ENCODE measurements at places on chromosomes 2 and 18.

DNA sequence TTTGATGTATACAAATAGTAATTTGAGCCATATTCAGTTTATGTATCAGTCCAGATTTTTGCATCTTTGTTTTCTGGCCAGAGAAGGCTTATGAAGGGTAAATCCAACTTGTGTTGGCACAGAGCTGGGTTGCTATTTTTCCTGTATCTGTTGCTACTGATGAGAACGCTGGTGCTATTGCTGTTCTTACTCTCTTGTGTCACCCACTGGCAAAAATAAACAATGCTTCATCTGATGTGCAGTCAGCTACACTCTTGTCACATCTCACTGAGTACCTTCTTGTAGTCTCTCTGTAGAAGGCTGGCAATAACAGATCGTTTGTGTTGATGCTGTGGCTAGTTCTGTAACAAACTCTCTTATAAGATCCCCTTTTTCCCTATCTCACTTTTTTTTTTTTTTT, 323.4 kb downstream of the CDH19 start:
- H3K4me1 ChIP-seq, result no peaks in the 10 kb centered on the region
- no peak overlapping the region for H3K27ac ChIP-seq
- no peak for DNase-seq
- H3K27me3 ChIP-seq, result no peaks in the 10 kb centered on the region

- no peak overlapping the region for H3K27ac ChIP-seq
- H3K36me3 ChIP-seq, result no peaks in the 10 kb centered on the region
- no peaks in the 10 kb centered on the region for H3K4me1 ChIP-seq
- no peak for DNase-seq
- no peak overlapping the region for H3K4me3 ChIP-seq
- no peaks in the 10 kb centered on the region for H3K27me3 ChIP-seq
Measured at GRCh38 chr2:102129951-102130646, 12.4 kb upstream of the IL1R1 start.

- H3K4me3 ChIP-seq, result no peak overlapping the region
- DNase-seq, result no peak
- no peaks in the 10 kb centered on the region for H3K27me3 ChIP-seq
- H3K27ac ChIP-seq, result no peak overlapping the region
- peaks cover 3% of the 10 kb centered on the region for H3K4me1 ChIP-seq
- H3K36me3 ChIP-seq, result no peaks in the 10 kb centered on the region
Measured at GRCh38 chr2:102181919-102182635, 4.7 kb upstream of the IL1RL2 start.

DNA sequence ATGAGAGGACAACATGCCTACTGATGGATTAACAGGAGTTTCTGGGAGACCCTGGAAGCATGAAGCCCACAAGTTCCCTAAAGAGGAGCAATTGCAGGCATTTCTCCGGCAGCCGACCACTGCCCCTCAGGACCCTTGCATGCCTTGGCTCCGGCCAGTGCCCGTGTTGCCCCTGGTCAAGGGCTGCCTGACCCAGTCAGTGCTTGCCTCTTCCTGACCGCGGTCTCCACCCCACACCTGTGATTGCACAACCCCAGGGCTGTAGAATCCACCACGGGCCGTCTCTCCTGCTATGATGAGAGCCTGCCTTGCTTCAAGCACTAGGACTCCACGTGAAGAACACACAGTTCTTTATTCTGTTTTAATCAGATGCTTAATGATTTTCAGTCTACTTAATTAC, 127.5 kb downstream of the GLI2 start:
- no peaks in the 10 kb centered on the region for H3K4me1 ChIP-seq
- peaks cover 11% of the 10 kb centered on the region for H3K27me3 ChIP-seq
- no peak for DNase-seq
- no peaks in the 10 kb centered on the region for H3K36me3 ChIP-seq
- H3K4me3 ChIP-seq, result no peak overlapping the region

DNA sequence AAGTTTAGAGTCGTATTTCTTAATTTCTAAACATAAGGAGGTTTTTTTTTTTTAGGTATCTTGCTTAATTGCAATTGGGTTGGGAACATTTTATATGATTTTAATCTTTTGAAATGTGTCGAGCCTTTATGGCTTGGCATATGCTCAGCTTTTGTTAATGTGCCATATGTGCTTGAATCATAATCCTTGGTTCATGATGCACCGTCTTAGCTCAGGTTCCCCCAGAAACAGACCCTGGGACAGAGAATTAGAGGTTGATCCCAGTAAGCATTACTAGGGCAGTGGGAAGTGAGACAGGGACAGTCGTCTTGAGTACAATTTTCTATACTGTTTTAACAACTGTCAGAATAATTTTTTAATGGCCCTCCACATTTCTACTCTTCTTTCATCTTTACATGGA, 9.3 kb downstream of the CHCHD5 start:
- H3K27ac ChIP-seq, result no peak overlapping the region
- peaks cover 13% of the 10 kb centered on the region for H3K36me3 ChIP-seq
- no peak overlapping the region for H3K4me3 ChIP-seq
- H3K27me3 ChIP-seq, result no peaks in the 10 kb centered on the region

DNA sequence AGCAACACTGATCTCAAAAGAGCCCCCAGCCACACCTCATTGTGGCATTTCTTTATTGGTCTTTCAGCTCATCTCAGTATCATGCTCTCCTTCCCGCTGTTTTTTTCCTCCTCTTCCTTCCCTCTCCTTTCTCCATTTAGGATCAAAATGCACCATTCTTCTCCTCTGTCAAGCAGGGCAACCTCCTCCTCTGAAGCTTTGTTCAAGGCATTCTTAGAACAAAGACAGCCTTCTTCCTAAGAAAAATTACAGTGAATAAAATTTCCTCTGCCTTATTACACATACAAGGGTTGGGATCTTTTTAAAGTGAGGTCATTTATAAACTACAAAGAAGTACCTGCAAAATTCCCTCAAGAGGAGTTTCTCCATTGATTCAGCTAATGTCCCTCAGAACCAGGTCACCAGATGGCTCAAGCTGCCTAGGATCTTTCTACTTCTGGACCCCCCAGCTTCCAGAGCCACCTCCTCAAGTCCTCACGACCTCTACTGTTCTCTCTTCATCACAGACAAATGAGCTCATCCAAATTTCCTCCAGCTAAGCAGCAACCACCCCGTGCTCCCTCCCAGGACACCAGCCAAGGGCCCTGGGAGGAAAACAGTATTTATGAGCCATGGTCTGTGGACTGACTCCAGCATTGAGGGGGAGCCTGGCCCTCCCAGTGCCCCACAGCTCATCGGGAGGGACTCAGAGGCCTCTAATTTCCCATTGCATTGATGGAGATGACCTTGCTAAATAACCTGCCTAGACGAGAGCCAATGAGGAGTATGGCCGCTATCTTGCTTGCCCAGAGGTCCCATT, 18.0 kb downstream of the SFXN5 start:
- no peak overlapping the region for H3K4me3 ChIP-seq
- no peak for DNase-seq
- H3K4me1 ChIP-seq, result no peaks in the 10 kb centered on the region

DNA sequence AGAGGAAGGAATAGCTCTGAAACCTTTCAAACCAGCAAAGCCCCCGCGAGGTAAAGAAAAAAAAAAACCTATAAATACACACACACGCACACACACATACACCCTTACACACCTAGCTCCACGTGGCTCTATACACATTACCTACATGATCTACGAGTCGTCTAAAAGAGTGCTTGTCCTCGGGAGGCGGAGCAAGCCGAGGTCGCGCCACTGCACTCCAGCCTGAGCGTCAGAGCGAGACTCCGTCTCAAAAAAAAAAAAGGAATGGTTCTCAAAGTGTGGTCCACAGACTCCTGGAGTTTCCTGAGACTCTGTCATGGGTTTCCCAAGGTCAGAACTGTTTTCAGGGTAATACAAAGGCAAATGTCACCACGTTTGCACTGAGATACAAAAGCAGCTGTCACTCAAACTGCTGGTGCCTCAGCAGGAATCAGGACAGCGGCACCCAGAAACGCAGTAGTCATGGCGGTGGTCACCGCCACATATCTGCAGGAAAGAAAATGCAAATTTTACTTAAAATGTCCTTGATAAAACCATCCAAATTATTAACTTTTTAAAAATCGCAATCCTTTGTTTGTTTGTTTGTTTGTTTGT, 130.0 kb upstream of the GPC1 start:
- H3K4me1 ChIP-seq, result no peaks in the 10 kb centered on the region
- H3K4me3 ChIP-seq, result no peak overlapping the region
- no peak for DNase-seq
- no peaks in the 10 kb centered on the region for H3K27me3 ChIP-seq

DNA sequence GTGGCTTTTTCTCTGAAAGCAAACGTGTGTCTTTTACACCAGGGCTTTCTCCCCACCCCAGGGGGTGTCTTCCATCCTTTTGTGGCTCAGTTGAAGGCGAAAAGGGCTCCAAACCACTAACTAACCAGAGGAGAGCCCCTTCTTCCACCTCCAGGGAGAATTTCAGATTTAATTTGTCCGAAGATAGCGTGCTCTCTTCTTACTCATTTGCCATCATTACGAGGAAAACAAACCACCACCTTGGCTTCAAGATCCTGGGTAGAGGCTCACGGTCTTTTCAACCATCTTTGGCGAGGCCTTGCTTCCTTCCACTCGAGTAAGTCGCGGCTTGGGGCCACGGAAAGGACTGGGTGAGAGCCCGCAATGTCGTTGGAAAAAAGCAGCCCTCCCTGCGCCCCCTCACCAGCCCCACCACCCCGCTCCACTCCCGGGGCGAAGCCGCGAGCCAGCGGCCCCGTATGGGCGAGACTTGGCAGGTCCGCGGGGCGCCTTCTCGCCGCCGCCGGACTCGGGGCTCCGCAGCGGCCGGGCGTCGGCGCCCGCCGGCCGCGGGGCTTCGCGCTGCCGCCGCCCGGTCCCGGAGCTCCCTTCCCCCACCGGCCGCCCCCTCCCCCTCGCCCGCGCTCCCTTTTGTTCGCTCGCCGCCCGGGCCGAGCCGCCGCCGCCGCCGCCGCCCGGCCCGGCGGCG, 1.7 kb upstream of the ZNF532 start:
- H3K36me3 ChIP-seq, result no peaks in the 10 kb centered on the region
- H3K27ac ChIP-seq, result no peak overlapping the region
- peak; percentile 27 for DNase-seq
- peaks cover 37% of the 10 kb centered on the region for H3K27me3 ChIP-seq

DNA sequence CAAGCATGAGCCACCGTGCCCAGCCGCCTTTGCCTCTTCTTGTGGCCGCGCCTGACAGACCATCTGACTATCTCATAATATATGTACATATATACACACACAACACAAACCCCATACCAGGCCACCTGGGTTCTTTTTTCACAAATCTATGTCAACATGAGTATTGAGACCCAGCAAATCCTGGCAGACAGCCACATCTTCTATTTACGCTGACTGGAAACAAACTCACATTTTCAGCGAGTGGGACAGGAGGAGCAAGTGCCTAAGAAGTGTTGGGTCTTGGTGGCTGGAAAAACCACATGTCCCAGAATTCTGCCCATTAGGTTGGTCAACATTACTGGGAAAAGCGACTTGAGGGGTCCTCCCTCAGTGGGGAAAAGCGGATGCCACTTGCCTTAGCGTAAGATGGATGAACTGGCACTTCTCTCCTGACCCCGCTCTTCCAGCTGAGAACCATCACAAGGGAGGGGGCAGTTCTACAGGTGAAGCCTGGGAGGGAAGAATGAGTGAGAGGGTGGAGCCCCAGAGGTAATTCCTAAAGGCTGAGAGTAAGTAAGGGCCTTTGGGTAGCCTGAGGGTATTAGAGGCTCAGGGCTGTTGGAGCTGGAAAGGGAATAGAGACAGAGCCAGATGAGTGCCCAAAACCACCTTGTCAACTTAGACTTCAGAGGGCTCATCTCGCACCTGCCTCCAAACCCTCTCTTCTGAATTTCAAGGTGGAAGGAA, 1.9 kb downstream of the SCYGR3 start:
- H3K4me1 ChIP-seq, result no peaks in the 10 kb centered on the region
- no peaks in the 10 kb centered on the region for H3K36me3 ChIP-seq
- H3K4me3 ChIP-seq, result no peak overlapping the region
- peaks cover 8% of the 10 kb centered on the region for H3K27me3 ChIP-seq
- H3K27ac ChIP-seq, result no peak overlapping the region

DNA sequence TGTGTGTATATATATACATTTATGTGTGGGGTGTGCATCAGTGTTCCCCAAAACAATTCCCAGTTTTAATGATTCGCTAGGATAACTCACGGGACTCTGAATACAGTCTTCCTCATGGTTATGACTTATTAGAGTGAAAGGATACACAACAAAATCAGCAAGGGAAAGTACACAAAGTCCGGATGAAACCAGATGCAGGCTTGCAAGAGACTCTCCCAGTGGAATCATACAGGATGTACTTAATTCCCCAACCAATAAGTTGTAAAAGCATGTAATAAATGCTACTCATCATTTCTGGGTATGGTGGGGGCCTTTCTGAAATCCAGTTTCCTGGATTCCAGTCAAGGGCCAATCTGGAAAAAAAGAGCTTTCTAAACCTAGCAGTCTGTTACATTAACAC, 654.1 kb upstream of the SYT4 start:
- H3K36me3 ChIP-seq, result no peaks in the 10 kb centered on the region
- no peak overlapping the region for H3K27ac ChIP-seq
- no peak for DNase-seq
- H3K4me1 ChIP-seq, result no peaks in the 10 kb centered on the region
- H3K4me3 ChIP-seq, result no peak overlapping the region

- no peak overlapping the region for H3K27ac ChIP-seq
- no peaks in the 10 kb centered on the region for H3K27me3 ChIP-seq
- no peaks in the 10 kb centered on the region for H3K36me3 ChIP-seq
- H3K4me1 ChIP-seq, result peaks cover 6% of the 10 kb centered on the region
- no peak overlapping the region for H3K4me3 ChIP-seq
Measured at GRCh38 chr2:109324861-109325260, 195.9 kb downstream of the SH3RF3 start.

- peaks cover 15% of the 10 kb centered on the region for H3K4me1 ChIP-seq
- no peak overlapping the region for H3K4me3 ChIP-seq
- H3K27me3 ChIP-seq, result peaks cover 4% of the 10 kb centered on the region
- H3K36me3 ChIP-seq, result no peaks in the 10 kb centered on the region
- H3K27ac ChIP-seq, result no peak overlapping the region
Measured at GRCh38 chr2:96112501-96113366, 3.6 kb downstream of the ADRA2B start.

GRCh38 chr2:233367586-233367985, 13.3 kb downstream of the DGKD start:
- no peak for DNase-seq
- peaks cover 8% of the 10 kb centered on the region for H3K4me1 ChIP-seq
- no peak overlapping the region for H3K27ac ChIP-seq
- peaks cover 16% of the 10 kb centered on the region for H3K36me3 ChIP-seq
- H3K27me3 ChIP-seq, result no peaks in the 10 kb centered on the region

- H3K27ac ChIP-seq, result no peak overlapping the region
- DNase-seq, result no peak
- H3K4me3 ChIP-seq, result no peak overlapping the region
- no peaks in the 10 kb centered on the region for H3K4me1 ChIP-seq
Measured at GRCh38 chr2:206230060-206230762, 44.3 kb upstream of the ZDBF2 start.

- H3K4me1 ChIP-seq, result peaks cover 17% of the 10 kb centered on the region
- peaks cover 61% of the 10 kb centered on the region for H3K36me3 ChIP-seq
- H3K27me3 ChIP-seq, result no peaks in the 10 kb centered on the region
Measured at GRCh38 chr18:24078391-24078790, 60.5 kb upstream of the CABYR start.

Measured in CD4-positive, alpha-beta T cell (primary cell).